ENCODE measurements at places on chromosomes 13 and 19.
A peak's percentile ranks its signal among the peaks of the same experiment; 100 is the strongest.

- H3K4me3 ChIP-seq: no peak overlapping the region
- no peaks in the 10 kb centered on the region for H3K36me3 ChIP-seq
- no peak overlapping the region for H3K27ac ChIP-seq
- no peaks in the 10 kb centered on the region for H3K27me3 ChIP-seq
- DNase-seq: no peak
These were observed 1.5 kb upstream of the PCDH20 start for GRCh38 chr13:61417086-61417570.

GRCh38 chr19:50025794-50026549, at the start of gene ZNF473:
Gene ZNF473, plus strand, starts transcription at chr19:50026005. Its CDS starts 5,078 bp downstream, at chr19:50031083.
- H3K27ac ChIP-seq: peak within 1 kb of the TSS; percentile 88
- peaks cover 5% of the 10 kb centered on the region for H3K36me3 ChIP-seq
- H3K4me1 ChIP-seq: no peaks in the 10 kb centered on the region
- H3K27me3 ChIP-seq: no peaks in the 10 kb centered on the region
- DNase-seq: peak; percentile 94
- peak within 1 kb of the TSS; percentile 80 for H3K4me3 ChIP-seq

- H3K4me1 ChIP-seq: peaks cover 6% of the 10 kb centered on the region
- H3K27ac ChIP-seq: peak overlapping the region; percentile 90
- H3K4me3 ChIP-seq: peak overlapping the region; percentile 63
- no peaks in the 10 kb centered on the region for H3K36me3 ChIP-seq
- peak; percentile 93 for DNase-seq
These were observed 2.4 kb upstream of the SSBP4 start for GRCh38 chr19:18416778-18417249.

GRCh38 chr13:97139691-97140090, 82.4 kb upstream of the MBNL2 start:
- H3K4me1 ChIP-seq: no peaks in the 10 kb centered on the region
- no peaks in the 10 kb centered on the region for H3K27me3 ChIP-seq
- H3K36me3 ChIP-seq: no peaks in the 10 kb centered on the region

GRCh38 chr13:78830508-78830907, 171.6 kb upstream of the OBI1 start:
- no peak overlapping the region for H3K27ac ChIP-seq
- H3K27me3 ChIP-seq: no peaks in the 10 kb centered on the region

GRCh38 chr13:66835040-66835628, 395.0 kb downstream of the PCDH9 start:
- no peaks in the 10 kb centered on the region for H3K36me3 ChIP-seq
- DNase-seq: peak; percentile 58
- H3K4me3 ChIP-seq: no peak overlapping the region
- no peaks in the 10 kb centered on the region for H3K4me1 ChIP-seq

DNA sequence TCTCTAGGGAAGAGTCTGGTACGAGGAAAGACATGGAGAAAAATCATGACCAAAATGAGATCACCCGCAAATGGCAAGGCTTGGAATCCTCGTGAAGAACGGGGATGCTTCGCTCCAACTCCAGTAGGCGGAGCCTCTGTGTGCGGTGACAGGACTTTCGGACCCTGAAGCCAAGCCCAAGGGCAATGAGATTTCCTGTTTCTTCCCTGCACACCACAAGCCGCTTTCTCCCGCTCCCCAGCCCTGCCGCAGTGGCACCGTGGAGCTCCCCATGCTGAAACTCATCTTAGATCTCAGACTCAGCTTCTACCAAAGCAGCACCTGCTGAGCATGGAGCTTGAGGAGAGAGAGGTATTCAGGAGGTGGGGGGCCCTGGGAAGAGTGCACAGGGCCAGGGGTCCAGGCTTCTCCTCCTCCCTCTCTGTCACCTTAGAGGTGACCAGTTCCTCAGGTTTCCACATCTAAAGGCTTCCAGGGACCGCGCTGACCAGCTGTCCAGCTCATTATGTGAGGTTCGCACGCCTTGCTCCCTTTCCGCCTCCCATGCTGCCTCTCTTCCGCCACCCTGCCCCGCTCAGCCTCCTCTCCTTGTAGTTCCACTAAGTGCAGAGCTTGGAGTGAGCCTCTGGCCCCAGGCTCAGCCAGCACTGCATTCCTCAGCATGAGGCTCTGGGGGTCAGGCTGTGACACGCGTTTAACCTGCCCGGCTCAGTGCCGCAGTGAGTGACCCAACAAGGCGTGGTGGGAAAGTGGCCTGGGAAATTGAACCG, 153.8 kb upstream of the SOX1 start:
- DNase-seq: no peak
- H3K27ac ChIP-seq: no peak overlapping the region
- H3K27me3 ChIP-seq: no peaks in the 10 kb centered on the region
- no peak overlapping the region for H3K4me3 ChIP-seq
- H3K36me3 ChIP-seq: no peaks in the 10 kb centered on the region

- no peak overlapping the region for H3K27ac ChIP-seq
- H3K36me3 ChIP-seq: peaks cover 51% of the 10 kb centered on the region
- H3K4me1 ChIP-seq: no peaks in the 10 kb centered on the region
- no peak overlapping the region for H3K4me3 ChIP-seq
- peak; percentile 85 for DNase-seq
- no peaks in the 10 kb centered on the region for H3K27me3 ChIP-seq
These were observed 9.1 kb downstream of the ZNF653 start for GRCh38 chr19:11496391-11497163.
